ENCODE measurements at places on chromosomes 5 and 9.

- DNase-seq: no peak
These were observed 521.9 kb downstream of the PDE4D start for GRCh38 chr5:59371525-59372127.

DNA sequence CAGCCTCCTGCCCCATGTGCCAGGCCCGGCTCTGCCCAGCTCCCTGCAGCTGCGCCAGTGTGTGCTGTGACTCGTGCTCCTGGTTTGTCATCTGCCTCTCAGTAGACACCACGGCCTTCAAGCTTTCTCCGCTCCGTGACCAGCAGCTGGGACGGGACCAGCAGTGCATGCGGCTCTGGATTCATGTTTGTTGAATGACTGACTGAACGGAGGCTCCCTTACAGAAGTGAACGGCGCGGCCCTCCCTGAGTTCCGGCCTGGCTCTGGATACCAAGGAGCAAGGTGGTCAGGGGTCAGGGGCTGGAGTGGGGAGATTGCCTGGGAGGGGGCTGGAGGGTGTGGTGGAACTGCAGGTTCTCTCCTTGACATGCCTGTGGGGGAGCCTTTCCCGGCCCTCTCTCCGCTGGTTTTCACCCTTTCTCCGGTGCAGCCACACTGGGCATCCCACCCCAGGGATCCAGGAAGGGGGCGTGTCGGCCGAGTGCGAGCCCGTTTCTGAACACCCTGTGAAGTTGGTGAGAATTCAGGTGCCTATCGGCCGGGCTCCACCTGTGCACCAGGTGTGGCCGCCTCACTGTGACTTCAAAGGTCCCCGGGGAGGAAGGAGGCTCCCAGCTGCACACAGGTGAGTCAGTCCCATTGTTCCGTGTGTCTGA is 11.1 kb upstream of the CEP72 start:
- DNase-seq: peak; percentile 59

DNA sequence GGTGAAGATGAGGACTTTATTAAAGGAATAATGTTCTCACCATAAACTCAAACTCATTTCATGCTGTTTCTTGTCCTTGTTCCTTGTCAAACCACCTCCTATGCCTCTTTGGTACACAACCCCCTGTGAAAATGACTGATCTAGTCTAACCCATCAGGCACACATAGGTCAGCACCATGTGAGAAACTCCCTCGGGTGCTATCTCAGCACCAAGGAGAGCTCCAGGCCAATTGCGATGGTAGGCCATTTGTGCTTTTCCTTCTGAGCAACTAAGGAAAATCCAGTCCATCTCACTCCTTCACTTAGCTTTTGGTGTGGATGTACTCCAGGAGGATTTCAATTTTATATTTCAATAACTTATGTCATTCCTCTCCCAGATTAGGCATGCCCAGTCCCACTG is 199.8 kb downstream of the ZNF608 start:
- no peak for DNase-seq

GRCh38 chr9:105330755-105331154 is 86.3 kb downstream of the SLC44A1 start:
- no peak for DNase-seq

DNA sequence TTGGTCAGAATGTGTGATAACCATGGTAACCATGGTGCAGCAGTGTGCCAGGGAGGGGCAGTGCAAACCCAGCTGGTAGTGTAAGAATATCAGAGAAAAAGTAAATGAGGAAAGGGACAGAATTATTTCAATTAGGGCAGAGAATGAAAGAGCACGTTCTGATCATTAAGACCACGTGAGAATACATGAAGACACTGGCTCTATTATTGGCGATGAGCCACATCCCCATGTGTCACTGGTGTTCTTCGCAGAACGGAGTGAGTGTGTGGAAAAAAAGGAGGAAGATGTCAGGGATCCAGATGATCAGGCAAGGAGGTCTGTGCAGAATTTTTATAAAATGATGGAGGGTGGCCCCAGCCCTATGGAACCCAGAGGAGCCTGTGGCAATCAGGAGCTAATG is 315.5 kb downstream of the SEMA5A start:
- DNase-seq: no peak

- no peak for DNase-seq
These were observed 102.2 kb downstream of the PARP8 start for GRCh38 chr5:50768634-50769033.

GRCh38 chr9:36888551-36888950 is 145.5 kb downstream of the PAX5 start:
- peak; percentile 65 for DNase-seq

- DNase-seq: no peak
These were observed 453.8 kb upstream of the ZNF608 start for GRCh38 chr5:125199968-125200865.

DNA sequence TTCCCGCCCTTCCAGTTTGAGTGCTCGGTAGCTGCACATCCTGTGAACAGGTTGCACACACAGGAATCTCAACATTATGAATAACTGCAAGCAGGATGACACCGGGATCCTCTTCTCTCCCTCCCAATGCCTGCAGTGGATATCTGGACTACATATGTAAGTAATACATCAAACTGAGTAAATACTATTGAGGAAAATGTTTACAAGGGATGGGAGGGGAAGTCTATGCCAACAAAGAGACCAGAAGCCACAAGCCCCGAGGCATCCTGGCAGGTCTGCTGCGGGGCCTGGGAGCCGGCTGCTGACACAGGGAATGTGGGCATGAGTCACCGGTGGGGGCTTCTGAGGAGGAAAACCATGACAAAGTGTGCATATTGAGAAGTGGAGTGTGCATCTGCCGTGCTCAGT is 8.6 kb upstream of the ANKRD33B start:
- no peak for DNase-seq

DNA sequence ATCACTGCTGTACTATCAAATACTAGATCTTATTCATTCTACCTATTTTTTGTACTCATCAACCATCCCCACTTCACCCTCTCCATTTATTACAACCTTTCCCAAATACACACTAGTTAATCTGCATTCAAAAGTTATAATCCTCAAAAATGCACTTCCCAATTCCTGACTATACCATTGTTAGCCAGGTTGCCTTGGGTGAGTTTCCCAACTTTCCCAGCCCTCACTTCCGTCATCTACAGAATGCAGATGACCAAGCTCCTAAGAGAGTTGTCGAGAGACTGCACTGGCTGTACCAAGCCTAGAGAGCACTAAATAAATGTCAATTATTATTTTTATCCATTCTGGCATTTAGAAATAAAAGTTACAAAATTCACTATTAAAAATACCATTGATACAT is 11.5 kb downstream of the PLPP1 start:
- DNase-seq: no peak

GRCh38 chr5:124936626-124936933 is 190.1 kb upstream of the ZNF608 start:
- no peak for DNase-seq

DNA sequence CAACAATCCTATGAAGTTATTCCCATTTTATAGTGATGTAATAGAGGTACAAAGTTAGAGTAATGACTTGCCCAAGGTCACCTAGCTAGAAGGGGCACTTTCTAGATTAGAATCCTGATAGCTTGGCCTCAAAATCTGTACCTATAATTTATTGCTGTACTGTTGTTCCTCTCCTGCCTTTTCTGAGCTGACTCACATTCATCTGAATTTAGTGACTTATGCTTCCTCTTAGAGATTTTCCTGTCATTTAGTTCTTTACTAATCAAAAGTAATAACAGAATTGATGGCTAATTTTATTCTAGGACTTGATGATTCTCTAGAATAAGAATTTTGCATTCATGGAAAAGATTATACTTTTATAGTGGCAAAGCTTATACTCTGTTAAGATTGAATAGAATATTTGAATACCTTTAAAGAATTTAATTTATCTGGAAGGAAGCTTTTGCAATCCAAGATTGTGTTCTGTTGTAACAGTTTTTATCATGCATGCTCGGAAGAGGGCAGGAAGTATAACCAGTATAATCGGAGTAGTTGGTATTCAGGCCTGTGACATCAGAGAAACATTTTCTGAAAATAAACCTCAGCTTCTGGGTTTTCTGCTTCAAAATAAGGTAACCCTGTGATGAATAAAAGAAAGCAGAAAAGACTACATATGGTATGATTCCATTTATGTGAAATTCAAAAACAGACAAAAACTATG is 21.3 kb downstream of the CYSTM1 start:
- DNase-seq: no peak

DNA sequence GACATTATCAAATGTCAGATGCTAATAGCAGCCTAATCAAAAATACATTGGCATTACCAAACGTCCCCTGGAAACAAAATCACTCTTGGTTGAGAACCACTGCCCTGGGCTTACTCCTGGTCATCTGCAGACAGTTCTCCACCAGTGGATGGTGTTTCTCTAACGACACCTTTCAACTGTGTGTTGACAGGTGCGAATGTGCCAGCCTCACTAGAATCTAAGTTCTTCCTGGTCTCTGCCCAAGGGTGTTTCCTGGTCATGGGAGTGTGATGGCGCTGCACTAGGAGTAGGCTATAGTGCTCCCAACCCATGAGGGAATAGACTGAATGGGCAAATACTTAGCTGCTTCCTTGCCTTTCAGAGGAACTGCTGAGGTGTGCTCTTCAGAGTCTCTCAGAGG is 105.9 kb downstream of the MRPS27 start:
- DNase-seq: no peak

GRCh38 chr9:113503131-113503541 is 39.6 kb downstream of the RGS3 start:
- DNase-seq: peak; percentile 79

DNA sequence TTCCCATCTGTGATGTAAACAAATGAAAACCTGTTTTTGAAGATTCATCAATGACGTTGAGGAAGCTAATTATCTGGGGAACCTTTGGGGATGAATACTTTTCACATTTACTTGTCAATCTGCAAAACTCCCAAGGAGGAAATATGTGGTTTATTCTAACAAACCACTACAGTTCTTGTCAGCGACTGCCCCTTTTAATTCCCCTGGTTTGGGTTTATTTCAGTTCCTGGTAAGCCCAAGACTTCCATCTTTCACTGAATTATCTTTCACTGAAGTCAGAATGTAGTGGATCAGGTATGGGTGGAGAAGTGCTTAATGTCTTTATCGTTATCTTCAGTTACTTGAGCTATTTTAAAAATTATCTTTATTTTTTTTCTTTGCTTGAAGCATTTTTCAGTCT is 40.2 kb downstream of the TLR4 start:
- DNase-seq: no peak

DNA sequence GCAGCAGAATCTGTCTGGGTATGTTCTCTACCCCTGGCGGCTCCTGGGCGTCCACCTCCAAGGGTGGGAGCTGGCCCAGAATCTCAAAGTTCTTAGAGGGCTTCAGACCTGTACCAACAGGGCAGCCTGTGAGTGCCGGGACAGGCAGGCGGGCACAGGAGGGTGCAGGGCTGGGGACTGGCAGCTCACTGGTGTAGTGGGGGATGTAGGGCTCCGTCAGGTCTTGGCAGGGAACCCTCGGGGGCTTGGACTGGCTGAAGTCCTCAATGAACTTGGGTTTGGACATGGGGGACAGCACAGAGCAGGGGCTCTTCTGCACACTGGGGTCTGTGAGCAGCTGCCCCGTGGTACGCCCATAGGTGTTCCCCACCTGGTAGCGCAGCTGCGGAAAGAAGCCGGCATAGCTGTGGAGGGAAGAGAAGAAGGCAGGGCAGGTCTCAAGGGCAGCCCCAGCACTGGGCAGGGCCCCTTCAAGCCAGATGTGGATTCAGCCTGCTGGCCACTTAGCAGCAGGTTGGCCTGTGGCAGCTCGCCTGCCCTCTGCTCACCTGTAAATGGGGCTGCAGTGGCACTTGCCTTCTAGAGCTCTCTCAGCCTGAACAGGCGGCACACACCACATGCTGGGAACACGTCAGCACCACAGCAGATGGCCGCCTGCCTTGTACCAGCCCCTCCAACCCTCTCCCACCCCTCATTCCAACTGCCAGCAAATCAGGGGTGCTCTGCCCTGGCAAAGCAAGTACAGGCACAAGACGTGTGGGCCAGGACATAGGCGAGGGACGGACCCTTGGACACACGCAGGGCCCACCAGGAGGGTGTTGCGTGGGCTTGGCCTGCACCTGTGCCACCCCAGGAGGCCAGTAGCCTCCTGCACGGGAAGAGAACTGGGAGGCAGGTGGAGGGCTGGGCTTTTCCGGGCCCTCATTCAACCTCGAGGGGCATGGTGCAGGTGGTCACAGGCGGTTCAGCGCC is 4.6 kb downstream of the TUBB4B start:
- DNase-seq: no peak

DNA sequence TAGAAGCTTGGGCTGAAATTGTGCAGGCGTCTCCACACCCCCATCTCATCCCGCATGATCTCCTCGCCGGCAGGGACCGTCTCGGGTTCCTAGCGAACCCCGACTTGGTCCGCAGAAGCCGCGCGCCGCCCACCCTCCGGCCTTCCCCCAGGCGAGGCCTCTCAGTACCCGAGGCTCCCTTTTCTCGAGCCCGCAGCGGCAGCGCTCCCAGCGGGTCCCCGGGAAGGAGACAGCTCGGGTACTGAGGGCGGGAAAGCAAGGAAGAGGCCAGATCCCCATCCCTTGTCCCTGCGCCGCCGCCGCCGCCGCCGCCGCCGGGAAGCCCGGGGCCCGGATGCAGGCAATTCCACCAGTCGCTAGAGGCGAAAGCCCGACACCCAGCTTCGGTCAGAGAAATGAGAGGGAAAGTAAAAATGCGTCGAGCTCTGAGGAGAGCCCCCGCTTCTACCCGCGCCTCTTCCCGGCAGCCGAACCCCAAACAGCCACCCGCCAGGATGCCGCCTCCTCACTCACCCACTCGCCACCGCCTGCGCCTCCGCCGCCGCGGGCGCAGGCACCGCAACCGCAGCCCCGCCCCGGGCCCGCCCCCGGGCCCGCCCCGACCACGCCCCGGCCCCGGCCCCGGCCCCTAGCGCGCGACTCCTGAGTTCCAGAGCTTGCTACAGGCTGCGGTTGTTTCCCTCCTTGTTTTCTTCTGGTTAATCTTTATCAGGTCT is at the start of gene C9orf72:
TSS of gene C9orf72 (minus strand) at position 564 of the 716 bp plus-strand sequence. CDS start 6,361 bp downstream, outside the sequence.
- DNase-seq: peak; percentile 96

- no peak for DNase-seq
These were observed 45.3 kb upstream of the PPP3R2 start for GRCh38 chr9:101639785-101640665.

- no peak for DNase-seq
These were observed 14.7 kb upstream of the MLLT3 start for GRCh38 chr9:20636888-20637440.

- no peak for DNase-seq
These were observed 416.6 kb downstream of the ZSWIM6 start for GRCh38 chr5:61748651-61749050.

DNA sequence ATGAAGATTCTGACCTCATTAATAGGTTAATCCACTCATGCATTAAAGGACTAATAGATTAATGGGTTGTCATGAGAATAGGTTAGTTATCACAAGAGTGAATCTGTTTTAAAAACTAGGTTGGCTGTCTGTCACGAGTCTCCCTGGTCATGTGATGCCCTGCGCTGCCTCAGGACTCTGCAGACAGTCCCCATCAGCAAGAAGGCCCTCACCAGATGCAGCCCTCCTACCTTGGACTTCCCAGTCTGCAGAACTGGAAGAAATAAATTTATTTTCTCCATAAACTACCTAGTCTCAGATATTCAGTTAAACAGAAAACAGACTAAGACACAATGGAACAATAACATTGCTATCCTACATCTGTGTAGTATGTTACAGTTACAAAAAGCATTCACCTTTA is 227.4 kb downstream of the ASTN2 start:
- DNase-seq: no peak

GRCh38 chr9:120689860-120690259 is 24.4 kb downstream of the MEGF9 start:
- DNase-seq: no peak
